ENCODE measurements at places on chromosomes 3 and 15. TPM values are rescaled to one million over a fixed set of nuclear protein-coding genes. Genes with fewer than 3 reads are reported as not detected.

The TOMM70 gene
- 29.7 TPM for total RNA-seq

DNA sequence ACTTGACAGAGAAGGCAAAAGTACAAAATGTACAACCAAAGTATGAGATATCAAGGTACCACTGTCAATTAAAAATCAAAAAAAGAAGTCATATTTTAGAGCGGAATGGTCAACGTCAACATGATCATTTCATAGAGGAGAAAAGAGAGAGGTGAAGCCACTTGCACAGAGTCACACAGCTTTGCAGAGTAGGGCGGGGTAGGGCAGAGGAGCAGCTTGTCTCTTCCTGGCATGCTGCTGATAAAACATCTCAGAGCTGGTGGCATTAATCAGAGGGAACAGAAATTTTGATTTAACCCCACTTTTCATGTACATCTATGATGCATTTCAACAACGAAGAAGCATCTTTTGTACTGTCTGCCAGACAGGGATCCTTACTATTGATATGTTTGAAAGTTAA is 5.2 kb upstream of the IGF1R start:
- H3K27me3 ChIP-seq: no peaks in the 10 kb centered on the region
- no peaks in the 10 kb centered on the region for H3K36me3 ChIP-seq
- no peak overlapping the region for H3K27ac ChIP-seq
- H3K4me1 ChIP-seq: peaks cover 3% of the 10 kb centered on the region

DNA sequence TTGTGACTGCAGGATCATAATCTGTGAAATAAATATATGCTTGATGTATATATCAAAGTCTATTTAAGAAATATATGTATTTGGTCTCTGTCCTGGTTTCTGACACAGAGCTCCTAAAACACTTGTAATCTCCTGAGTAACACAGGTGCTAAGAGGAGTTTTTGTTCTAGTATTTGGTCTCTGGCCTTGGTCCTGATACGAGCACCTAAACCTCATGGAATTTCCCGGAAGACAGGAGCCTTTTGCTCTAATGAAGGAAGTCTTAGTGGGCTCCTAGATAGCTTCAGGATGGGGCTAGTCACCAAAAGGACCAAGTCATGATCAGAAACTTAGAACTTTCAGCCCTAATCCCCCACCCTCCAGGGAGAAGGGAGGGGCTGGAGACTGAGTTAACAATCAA is 19.2 kb upstream of the MUSTN1 start:
- peaks cover 26% of the 10 kb centered on the region for H3K36me3 ChIP-seq
- H3K27me3 ChIP-seq: no peaks in the 10 kb centered on the region
- H3K4me3 ChIP-seq: no peak overlapping the region
- no peak for DNase-seq

The XCR1 gene
- not detected for total RNA-seq

- peaks cover 17% of the 10 kb centered on the region for H3K4me1 ChIP-seq
- H3K27ac ChIP-seq: no peak overlapping the region
- H3K4me3 ChIP-seq: no peak overlapping the region
These were observed 202.0 kb downstream of the GHSR start for GRCh38 chr3:172246107-172246844.

The PLCH1 gene
- total RNA-seq: 1.4 TPM

- H3K36me3 ChIP-seq: no peaks in the 10 kb centered on the region
- no peak overlapping the region for H3K27ac ChIP-seq
- DNase-seq: no peak
- no peaks in the 10 kb centered on the region for H3K27me3 ChIP-seq
These were observed 50.7 kb upstream of the CCR2 start for GRCh38 chr3:46303240-46303639.

The PPP2R3A gene
- 71.9 TPM for total RNA-seq

- H3K36me3 ChIP-seq: peaks cover 32% of the 10 kb centered on the region
- H3K27me3 ChIP-seq: no peaks in the 10 kb centered on the region
- DNase-seq: no peak
- H3K4me3 ChIP-seq: no peak overlapping the region
These were observed 35.6 kb downstream of the SLC51A start for GRCh38 chr3:196251918-196252317.

The GOLGA8J gene
- total RNA-seq: not detected

DNA sequence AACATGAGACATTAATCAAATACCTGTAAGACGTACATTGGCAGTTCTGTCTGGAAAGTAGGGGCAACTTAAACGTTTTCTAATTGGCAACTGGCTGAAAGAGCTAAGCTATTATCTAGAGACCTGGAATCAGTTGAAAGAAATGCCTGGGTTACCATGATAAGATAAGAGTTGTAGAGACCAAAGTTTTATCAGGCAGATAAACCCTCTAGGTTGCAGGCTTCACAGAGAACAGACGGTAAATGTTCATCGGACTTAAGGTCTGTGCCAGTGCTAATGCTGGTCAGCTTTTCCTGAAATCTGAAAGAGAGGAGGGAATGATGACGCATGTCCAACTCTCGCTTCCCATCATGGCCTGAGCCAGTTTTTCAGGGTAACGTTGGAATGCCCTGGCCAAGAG is 196.2 kb downstream of the ROBO2 start:
- no peak overlapping the region for H3K27ac ChIP-seq
- no peaks in the 10 kb centered on the region for H3K27me3 ChIP-seq
- no peaks in the 10 kb centered on the region for H3K4me1 ChIP-seq
- no peak for DNase-seq
- no peaks in the 10 kb centered on the region for H3K36me3 ChIP-seq

The CFAP100 gene
- not detected for total RNA-seq

The TMCO5A gene
- not detected for total RNA-seq

GRCh38 chr15:54119051-54119450 is 140.8 kb downstream of the UNC13C start:
- H3K4me1 ChIP-seq: no peaks in the 10 kb centered on the region
- no peak for DNase-seq
- H3K27me3 ChIP-seq: no peaks in the 10 kb centered on the region
- no peaks in the 10 kb centered on the region for H3K36me3 ChIP-seq

- no peaks in the 10 kb centered on the region for H3K4me1 ChIP-seq
- DNase-seq: no peak
- no peak overlapping the region for H3K4me3 ChIP-seq
- peak overlapping the region; percentile 24 for H3K27ac ChIP-seq
- no peaks in the 10 kb centered on the region for H3K36me3 ChIP-seq
- H3K27me3 ChIP-seq: no peaks in the 10 kb centered on the region
These were observed 4.9 kb upstream of the TJP1 start for GRCh38 chr15:29826908-29827820.

DNA sequence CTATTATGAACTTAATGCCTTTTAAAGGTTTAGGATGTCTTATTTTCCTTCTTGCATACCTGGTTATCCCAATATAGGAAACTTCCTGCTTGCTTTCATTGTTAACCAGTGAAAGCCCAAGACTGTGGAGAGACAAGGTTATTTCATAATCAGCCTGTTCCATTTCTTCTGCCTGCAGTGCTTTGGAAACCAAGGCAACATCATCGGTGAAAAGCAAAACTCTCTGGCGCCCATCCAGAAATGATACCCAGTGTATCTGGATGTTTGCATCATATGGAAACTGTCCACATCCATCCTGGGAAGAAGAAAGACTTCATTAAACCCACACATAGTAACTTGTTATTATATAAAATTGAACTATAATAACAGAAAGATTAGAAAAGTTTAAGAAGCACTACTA is 170.1 kb downstream of the VPS13C start:
- H3K4me1 ChIP-seq: no peaks in the 10 kb centered on the region
- H3K36me3 ChIP-seq: peaks cover 9% of the 10 kb centered on the region

DNA sequence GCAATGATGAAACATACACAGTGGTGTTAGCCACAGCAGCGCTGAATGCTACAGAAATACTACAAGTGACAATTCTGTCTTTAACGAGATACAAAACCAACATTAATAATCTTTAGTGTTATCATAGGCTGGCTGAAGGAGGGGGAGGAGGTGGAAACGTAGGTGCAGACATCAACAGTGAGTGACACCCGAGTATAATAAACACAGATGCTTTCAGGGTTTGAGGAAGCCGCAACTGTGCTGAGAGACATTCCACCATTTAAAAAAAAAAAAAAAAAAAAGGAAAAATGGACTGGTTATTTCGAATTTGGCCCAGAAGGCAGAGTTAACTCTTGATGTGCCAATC is 4.3 kb upstream of the IGDCC3 start:
- peaks cover 5% of the 10 kb centered on the region for H3K27me3 ChIP-seq
- DNase-seq: no peak
- no peak overlapping the region for H3K4me3 ChIP-seq
- H3K27ac ChIP-seq: no peak overlapping the region

The KCNH8 gene
- 0.08 TPM for total RNA-seq

DNA sequence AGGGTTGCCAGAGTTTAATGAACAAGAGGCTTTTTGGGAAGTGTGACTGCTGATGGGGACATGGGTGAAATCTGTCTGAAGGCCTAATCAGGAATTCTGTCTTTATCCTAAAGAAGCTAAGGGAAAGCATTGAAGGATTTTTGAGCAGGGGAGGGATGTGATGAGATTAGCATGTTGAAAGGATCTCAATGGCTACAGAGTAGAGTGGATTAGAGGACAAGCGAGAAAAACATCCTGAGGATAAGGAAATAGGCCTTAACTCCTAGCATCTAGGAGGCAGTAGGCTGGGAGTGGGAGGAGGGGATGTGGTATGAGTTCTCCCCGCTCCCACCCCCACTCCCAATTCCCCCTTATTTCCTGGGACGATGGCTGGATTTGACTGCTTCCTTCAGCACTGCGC is 35.1 kb upstream of the SNTN start:
- H3K4me3 ChIP-seq: no peak overlapping the region
- no peaks in the 10 kb centered on the region for H3K36me3 ChIP-seq
- no peak for DNase-seq
- H3K27me3 ChIP-seq: no peaks in the 10 kb centered on the region

DNA sequence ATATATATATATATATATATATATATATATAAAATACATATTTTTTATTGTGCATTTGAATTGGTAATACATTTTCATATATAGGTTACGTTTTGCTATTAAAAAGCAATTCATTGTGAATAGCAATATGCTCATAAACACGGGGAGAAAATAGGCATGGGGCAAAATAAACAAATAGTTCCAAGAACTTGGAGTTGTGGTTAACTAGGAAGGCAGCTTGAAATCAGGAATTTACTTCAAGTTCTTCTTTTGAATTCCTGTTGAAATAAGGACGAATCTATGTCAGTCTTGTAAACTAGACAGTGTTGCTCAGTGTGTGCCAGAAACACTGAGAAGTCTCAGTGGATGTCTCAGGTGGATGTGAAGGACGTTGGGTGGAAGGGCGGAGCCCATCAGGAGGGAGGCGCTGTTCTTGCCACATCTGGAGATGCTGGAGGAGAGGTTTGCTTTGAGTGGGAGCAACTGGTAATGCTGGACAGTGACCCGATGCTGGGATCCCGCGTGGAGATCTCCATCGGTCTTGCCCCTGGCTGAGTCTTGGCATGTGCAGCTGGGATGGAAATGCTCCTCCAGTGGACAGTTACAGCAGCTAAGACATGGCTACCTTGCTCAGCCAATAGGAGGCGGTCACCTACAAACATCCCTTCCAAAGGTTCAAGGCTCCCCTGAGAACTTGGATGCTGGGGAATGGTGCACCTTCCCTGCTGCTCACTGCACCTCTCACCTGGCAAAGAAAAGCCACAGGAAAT is 2.5 kb downstream of the IL16 start:
- H3K4me1 ChIP-seq: no peaks in the 10 kb centered on the region
- H3K27me3 ChIP-seq: no peaks in the 10 kb centered on the region
- no peaks in the 10 kb centered on the region for H3K36me3 ChIP-seq
- H3K27ac ChIP-seq: no peak overlapping the region
- no peak overlapping the region for H3K4me3 ChIP-seq

GRCh38 chr3:25287291-25287884 is 140.7 kb upstream of the RARB start:
- no peak overlapping the region for H3K27ac ChIP-seq

GRCh38 chr3:180959691-180960090 is 29.8 kb downstream of the DNAJC19 start:
- no peak for DNase-seq
- H3K27me3 ChIP-seq: no peaks in the 10 kb centered on the region
- H3K27ac ChIP-seq: no peak overlapping the region

GRCh38 chr15:59244337-59244736 is 37.7 kb downstream of the LDHAL6B start:
- DNase-seq: no peak
- no peaks in the 10 kb centered on the region for H3K36me3 ChIP-seq
- no peaks in the 10 kb centered on the region for H3K4me1 ChIP-seq
- H3K27ac ChIP-seq: no peak overlapping the region
- H3K4me3 ChIP-seq: no peak overlapping the region

The XRN1 gene
- total RNA-seq: 16.1 TPM

GRCh38 chr15:45338417-45338816 is 39.9 kb downstream of the GATM start:
- DNase-seq: no peak
- H3K4me3 ChIP-seq: no peak overlapping the region
- H3K27me3 ChIP-seq: no peaks in the 10 kb centered on the region
- H3K4me1 ChIP-seq: peaks cover 10% of the 10 kb centered on the region

GRCh38 chr3:64494526-64494925 is 193.3 kb downstream of the ADAMTS9 start:
- H3K4me3 ChIP-seq: no peak overlapping the region
- no peak for DNase-seq
- no peaks in the 10 kb centered on the region for H3K27me3 ChIP-seq
- H3K36me3 ChIP-seq: no peaks in the 10 kb centered on the region
- H3K27ac ChIP-seq: no peak overlapping the region

DNA sequence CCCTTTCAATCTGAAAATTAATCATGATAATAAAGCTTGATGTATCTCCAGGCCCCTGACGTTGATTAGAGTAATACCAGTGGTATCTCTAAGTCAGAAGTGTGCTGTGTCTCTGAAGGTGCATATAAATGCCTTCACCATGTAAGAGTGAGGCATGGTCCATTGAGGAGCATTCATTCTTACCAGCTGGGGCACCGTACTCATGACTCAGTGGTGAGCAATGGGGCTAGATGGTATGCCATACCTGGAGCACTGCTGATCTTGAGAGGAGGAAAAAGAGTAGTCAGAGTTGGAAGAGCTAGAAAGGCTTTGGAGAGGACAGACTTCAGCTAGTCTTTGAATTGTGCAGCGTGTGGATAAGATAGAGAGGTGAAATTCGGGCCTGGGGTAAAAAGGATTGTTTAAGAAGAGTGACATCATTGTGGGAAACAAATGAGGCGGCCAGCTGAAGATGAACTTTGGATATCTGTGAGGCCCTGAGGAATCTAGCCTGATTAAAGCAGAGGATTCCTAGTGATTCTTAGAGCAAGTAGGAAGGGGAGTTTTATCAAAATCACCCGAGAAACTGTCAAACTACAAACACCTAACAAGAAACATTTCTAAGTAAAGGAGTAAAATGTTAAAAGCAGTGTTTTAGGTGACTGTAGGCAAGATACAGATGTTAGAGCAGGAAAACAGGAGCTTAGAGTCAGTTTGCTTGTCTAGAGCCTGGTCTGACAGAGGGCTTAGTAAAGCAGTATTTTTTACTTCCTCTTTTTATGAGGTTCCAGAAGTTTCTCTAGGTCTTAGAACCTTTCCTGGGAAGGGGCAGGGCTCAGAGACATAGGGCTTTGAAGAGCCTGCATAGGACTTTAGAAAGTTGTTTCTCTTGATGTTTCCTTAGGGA is 13.6 kb downstream of the TMOD3 start:
- no peak for DNase-seq
- H3K4me1 ChIP-seq: no peaks in the 10 kb centered on the region
- no peak overlapping the region for H3K27ac ChIP-seq
- no peak overlapping the region for H3K4me3 ChIP-seq

The SGO1 gene
- not detected for total RNA-seq

The PIERCE2 gene
- 1.6 TPM for total RNA-seq

- no peaks in the 10 kb centered on the region for H3K27me3 ChIP-seq
- peak; percentile 80 for DNase-seq
- no peaks in the 10 kb centered on the region for H3K36me3 ChIP-seq
- H3K27ac ChIP-seq: peak overlapping the region; percentile 80
- peaks cover 13% of the 10 kb centered on the region for H3K4me1 ChIP-seq
These were observed 1.1 kb downstream of the CMTM7 start for GRCh38 chr3:32392536-32393302.

Data from right atrium auricular region (tissue), 2 donors.